ENCODE measurements at places on chromosomes 5 and 9.
A peak's percentile ranks its signal among the peaks of the same experiment; 100 is the strongest.

DNA sequence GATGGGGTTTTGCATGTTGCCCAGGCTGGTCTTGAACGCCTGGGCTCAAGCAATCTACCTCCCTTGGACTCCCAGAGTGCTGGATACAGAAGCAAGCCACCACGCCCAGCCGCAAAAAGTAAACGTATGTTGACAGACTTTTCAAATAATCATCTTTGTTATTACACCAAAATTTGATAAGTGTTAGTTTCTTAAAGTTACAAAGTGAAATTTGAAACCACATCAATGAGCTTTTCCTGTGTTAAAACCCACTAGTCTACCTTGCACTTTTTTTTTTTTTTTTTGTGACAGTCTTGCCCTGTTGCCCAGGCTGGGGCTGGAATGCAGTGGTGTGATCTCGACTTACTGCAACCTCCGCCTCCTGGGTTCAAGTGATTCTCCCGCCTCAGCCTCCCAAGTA, 29.9 kb downstream of the SPACA9 start:
- DNase-seq, result no peak

DNA sequence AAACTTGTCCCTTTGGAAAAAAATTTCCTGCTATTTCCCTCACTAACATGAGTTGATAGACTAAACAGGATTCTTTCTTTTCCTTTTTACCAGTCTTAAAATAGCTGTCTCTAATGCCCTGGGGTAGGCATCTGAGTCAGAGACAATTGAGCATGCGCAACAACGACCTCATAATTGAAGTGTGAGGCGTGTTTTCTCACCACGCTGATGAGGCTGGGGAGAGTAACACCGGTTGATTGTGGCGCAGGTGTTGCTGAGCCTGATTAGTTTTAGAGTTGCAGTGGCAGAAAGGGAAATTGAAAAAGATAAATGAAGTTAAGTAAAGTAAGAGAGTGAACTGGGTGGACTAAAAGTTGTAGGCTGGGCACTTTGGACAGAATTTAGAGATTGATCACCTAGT, 213.7 kb downstream of the TLR4 start:
- peak; percentile 50 for DNase-seq

DNA sequence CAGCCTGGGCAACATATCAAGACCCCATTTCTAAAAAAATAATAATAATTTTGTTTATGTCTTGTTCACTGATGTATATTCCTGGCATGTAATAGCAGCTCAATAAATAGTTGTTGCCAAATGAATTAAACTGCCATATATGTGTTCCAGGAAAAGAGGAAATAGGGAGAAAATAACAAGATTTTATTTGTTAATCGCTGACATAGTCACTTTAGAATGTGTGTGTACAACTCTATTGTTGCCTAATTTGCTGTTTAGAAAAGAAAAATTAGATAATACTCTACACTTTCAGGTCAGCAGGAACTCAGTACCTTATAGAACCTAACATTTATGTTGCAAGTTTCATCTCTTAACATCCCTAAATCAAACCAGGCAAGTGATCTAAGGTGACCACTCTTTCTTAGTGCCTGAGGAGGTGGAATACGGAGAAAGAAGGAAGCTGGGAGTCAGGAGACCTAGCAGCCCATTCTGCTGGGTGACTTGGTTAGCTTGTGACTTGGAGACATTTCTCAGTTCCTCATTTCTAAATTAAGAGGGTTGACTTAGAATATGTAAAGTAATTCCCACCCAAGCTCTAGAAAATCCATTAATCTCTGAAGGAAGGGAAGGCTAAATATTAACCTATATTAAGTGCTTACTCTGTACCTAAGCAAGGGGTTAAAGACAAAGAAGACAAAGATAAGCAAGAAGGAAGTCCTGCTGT, 110.3 kb upstream of the IQGAP2 start:
- DNase-seq, result no peak

- DNase-seq, result no peak
These were observed 294.7 kb downstream of the CHSY3 start for GRCh38 chr5:130198927-130199326.

- peak; percentile 18 for DNase-seq
These were observed 45.6 kb downstream of the FOXI1 start for GRCh38 chr5:170151097-170151831.
